ENCODE measurements at places on chromosomes 12 and 14.
A peak's percentile ranks its signal among the peaks of the same experiment; 100 is the strongest.

DNA sequence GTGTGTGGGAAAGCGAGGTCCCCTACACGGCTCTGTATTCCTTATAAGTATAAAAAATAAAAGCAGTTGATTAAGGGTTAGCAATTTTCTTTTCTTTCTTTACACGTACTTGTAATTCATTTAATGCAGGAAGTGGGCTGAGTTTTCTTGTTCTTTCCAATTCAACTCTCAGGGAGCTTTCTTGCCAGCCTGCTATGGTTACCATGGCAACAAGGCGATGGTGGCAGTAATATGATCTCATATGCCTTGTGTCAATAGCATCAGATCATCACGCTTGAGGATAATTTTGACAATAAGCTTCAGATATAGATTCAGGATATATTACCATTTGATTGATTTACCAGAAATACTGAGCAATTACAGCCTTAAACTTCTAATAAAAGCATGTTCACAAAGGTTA is 466.5 kb downstream of the APAF1 start:
- no peak for DNase-seq

DNA sequence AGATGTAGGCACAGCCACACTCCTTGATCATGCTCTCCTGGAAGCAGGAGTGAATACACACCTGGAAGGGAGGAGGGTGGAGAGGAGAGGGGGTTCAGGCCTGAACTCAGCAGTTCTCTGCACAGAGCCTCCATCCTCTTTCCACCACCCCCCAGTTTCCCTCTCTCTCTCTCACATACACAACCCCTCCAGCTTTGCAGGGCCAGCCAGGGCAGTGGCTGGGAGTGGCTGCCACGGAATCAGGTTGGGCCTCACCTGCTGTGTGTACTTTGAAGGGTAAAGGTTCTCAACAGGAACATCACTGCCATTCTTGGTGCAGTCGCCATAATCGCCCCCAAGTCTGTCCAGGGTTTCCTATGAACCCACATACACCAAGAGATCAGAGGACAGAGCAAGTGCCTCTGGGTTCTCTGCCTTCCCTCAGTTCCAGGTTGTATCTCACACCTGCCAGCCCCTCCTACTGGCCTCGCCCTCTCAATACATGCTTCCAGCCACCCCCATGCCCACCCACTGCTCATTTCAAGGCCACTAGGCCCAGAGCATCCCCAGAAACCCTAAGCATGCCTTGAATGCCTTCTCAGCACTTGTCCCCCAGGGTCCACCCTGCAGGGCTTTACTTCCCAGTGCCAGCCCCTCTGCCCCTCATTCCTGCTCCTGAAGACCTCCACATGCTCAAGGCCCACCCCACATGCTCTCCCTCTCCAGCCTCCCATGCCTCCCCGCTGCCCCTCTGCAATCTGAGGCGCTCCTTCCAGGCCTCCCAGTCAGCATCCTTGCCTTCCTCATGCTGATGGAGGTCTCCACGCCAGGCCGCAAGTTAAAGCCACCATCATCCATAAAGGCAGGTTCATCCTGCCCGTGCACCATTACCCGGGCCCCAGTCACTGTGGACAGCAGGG is 12.9 kb upstream of the TNFRSF1A start:
- no peak for DNase-seq

- peak; percentile 82 for DNase-seq
Observed at GRCh38 chr12:76455582-76456345, 103.8 kb downstream of the OSBPL8 start.

DNA sequence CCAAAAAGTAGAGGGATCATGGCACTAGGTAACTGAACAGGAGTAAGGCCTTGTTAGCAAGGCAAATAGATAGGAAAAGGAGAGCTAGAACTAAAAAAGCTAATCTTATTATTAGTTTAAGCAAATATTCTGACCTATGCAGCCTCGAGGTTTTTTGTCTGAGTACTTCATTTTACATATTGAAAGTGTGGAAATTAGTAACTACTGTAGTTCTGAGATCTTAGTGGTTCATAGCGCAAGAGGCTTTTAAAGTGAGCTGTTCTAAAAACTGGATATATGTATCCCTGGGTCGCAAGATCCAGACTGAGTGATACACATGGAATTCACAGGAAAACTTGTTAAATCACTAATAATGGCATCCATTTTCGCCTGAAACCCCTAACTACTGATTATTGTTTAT is 411.0 kb upstream of the SOX5 start:
- DNase-seq = no peak

- DNase-seq = no peak
Observed at GRCh38 chr14:105885561-105886320, 359.4 kb downstream of the TMEM121 start.

DNA sequence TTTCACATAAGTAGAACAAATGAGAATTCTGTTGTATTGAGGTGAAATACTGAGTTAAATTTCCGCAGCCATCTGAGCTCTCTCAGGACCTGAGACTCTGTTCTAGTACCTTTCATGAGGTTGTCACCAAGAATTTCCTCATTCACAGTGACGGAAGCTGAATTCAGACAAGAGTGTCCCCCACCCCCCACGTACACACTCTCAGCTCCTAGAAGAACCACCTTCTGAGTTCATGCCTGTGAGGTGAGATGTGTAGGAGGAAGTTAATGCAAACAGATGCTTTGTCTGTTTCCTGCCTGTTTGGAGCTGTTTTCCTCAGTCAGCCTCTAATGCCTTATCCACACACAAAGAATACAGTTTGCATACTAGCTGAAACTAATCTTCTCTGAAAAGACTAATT is 18.2 kb downstream of the BICDL1 start:
- peak; percentile 66 for DNase-seq

DNA sequence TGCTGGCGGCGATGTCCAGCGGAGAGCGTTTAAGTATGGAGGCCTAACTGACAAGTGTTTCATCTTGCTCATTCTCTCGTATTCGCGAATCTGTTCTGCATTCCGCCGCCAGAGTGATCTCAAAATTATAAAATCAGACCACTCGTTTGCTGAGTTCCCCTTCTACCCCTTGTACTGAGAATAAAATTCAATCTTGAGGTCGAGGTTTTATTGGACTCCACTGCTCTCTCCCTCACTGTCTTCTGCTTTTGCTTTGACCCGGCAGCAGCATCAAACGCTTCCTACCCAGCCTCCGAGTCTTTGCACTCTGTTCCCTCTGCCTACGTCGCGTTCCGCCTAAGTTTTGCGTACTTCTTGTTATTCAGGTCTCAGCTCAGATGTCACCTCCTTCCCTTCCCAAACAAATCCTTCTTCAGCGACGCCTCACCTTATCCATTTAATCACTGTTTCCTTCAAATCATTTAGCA is 462 bp downstream of the KNTC1 start:
- peak; percentile 50 for DNase-seq

DNA sequence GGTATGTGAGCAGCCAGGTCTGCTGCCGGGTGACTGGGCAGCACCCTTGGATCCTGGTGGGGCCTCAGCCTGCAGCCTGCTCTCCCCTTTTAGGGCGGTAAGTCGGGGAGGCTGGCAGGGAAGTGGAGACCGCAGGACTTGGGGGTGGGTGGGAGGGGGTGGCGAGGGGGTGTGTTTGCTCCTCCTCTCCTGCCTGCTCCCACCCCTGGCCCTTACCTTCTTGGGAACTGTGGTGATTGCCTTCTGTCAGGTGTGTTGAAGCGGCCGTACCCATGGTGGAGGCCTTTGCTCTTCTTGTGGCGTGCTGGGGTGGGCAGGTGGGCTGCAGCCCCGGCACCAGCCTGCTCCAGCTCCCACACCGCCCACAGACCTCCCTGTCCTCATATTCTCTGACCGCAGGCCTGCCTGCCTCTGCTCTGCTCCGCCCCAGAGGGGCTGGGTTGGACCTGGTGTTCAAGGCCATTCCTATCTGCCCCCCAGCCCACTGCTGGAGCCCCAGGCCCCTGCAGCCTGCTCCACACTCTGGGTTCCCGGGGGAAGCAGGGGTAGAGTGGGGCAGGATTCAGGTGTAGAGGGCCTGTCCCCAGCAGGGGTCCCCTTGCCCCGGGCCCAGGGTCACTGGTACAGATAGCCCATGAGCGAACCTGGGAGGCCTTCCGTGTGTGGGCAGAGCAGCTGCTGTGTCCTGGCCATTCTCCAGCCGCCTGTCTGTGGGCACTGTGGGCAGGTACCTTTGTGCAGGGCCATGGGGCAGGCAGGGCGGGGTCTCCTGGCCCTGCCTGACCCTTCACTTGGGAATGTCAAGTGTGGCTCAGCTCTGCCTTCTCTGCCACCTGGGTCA is 5.2 kb downstream of the TEDC1 start:
- no peak for DNase-seq

- no peak for DNase-seq
Observed at GRCh38 chr12:58500399-58500798, 419.9 kb downstream of the LRIG3 start.

DNA sequence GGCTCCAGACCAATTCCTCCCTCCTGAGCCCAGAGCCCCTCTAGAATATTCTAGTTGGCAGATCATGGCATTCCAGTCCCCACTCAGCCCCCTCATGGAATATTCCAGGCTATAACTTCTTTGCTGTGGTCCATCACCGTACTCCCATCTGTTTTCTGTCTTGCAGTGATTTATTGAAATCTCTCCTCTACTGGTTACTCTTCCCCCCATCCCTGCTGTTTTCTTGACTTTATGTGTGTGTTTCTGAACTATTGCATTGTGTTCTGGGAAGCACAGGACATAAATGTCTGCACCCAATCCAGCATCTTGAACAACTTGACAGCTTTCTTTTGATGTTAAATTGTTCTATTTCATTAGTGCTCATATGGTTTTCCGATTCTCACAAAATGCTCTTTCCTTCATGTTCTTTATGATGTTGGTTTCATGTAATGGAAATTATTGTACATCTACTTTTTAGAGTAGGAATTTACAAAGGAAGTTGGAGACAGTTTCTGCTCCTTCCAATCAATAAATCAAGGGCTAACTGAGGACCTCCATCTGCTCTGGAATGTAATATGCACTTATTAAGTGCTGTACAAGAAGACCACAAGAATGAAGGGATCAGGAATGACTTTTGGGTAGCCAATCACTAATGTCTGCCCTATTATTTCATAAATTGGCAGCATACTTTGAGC is 26.3 kb downstream of the PDE6H start:
- no peak for DNase-seq

DNA sequence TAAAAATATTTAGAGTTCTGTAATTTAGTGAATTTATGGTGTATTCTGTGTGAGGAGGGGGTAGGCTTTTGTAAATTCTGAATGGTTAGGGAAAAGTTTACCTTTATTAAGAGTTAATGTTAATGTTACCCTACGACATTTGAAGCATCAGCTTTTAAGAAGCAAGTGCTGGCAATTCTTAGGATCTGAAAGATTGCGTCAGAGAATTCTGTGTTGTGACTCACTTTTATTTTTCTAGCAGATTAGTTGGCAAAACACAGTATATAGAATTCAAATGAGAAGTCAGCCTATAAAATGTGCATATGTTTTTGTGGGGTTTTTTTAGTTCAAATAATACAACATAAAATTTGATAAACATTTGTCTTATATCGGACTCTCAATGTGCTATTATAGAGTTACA is 97.6 kb downstream of the RAD52 start:
- DNase-seq = no peak

- no peak for DNase-seq
Observed at GRCh38 chr12:116933091-116933490, 22.3 kb downstream of the FBXW8 start.
